Ovary (tissue), 10 donors: ENCODE measurements at places on chromosomes 11 and 22.

- DNase-seq = no peak
These were observed 57.6 kb upstream of the CRYBB3 start for GRCh38 chr22:25142102-25142501.

- DNase-seq = no peak
These were observed 98.4 kb downstream of the TP53I11 start for GRCh38 chr11:44852159-44852747.

GRCh38 chr22:41762980-41763779, 37.3 kb upstream of the CCDC134 start:
- DNase-seq = no peak

DNA sequence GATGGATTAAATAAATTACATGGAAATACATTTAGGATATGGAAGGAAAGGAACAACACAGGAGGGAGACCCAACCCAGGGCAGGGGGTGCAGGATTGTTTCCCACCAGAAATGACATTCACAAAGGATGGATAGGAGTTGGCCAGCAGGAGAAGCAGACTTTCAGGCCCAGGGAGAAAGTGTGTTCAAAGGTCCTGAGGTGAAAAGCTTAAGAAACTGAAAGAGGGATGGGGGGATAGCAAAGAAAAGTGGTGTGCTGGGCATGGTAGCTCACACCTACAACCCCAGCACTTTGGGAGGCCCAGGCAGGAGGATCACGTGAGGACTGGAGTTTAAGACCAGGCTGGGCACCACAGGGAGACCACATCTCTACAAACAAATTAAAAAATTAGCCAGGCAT, 16.6 kb upstream of the ADA2 start:
- no peak for DNase-seq

DNA sequence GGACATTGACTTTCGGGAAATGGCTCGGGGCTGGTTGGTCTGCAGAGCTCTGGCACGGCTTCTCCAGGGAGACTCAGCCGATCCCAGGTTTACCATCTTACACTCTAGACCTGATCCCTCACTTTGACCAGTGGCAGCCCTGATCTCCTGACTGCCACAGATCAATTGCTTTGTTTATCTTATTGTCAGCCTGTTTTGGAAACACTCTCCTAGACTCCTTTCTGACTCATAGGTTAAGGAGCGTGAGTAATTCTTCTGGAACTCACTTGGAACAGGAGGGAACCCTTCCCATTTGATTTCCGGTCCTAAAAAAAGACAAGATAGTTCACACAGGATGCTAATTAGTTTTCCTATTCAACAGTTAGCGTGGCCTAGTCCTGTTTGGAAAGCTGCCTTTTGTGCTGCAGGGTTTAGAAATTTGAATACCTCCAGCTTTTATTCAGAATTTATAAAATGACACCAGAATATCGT, 16.0 kb upstream of the BMAL1 start:
- no peak for DNase-seq
